NCI-H1436 treated with DMSO at 0.1 percent for 48 hours (cell line): ENCODE measurements at places on chromosomes 5 and 9.
A peak's percentile ranks its signal among the peaks of the same experiment; 100 is the strongest.

DNA sequence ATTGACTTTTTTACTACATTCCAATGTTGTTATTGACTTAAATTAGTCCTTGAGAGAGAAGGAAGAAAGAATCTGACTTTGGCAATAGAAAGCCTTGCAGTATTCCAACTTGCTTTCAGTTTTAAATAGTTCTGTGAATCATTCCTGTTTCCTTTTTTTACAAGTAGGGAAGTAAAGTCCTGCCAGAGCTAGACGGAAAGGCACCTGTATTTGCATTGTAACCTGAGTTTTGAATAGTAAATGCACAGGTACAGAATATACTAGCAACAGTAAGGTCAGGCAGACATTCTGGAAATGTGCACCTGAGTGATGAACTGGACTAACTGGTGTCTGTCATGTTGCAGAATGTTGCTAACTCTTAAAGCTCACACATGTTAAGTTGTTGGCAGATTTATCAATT is 100.9 kb downstream of the PRKACG start:
- no peak for DNase-seq

DNA sequence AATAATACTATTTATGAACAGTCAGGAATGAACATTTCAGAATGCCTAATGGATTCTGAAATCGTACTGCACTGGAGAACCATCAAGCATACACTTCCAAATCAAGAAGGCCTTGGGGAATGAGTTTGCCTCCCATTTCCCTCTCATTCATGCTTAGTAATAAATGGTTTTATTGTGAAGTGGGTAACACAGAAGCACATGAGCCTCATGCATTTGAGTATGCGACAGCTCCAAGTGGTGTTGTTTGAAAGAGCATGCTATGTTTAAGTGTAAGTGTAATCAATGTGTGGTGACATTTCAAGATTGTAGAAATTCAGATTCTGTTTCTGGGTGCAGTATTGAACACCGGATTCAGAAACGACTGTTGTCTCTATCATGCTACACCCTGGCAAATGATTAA is 60.0 kb downstream of the SGCD start:
- DNase-seq = peak; percentile 78

DNA sequence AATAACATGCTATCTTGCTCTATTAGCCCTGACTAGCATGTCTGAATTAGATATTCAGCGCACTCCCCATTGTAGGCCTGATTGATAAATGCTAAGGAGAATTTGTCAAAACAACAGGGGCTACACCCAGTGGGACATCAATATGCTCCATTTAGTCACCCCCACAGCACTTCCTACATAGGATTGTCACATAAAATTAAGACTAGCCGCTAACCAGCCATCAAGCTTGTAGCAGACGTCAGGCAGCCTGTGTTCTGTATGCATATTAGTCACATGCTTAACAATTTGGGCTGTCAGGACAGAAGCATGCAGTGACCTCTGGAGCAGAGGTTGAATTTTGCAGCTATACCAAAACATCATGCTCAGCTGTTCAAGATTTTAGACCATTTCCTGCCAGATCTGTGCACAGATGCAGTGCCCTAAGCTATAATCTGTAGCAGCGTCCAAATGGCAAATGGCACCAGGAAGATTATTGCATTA is 197.4 kb upstream of the ISL1 start:
- no peak for DNase-seq

GRCh38 chr5:174364676-174365075 is 319.2 kb downstream of the NSG2 start:
- DNase-seq = no peak

DNA sequence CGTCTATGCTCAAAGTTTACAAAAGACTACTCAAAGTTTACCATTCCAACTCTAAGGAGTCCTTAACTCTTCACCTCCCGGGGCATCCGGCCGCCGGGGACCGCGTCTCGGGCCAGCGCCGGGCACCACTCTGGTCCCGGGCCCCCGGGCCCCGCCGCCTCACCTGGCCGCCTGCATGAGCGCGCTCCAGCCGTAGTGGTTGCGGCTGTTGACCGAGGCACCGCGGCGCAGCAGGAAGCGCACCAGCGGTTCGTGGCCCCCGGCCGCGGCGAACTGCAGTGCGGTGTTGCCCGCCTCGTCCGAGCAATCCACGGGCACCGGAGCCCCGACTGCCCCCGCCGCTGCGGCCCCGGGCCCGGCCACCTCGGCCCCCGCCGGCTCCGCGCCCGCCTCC is 388 bp downstream of the ANKS6 start:
- no peak for DNase-seq

DNA sequence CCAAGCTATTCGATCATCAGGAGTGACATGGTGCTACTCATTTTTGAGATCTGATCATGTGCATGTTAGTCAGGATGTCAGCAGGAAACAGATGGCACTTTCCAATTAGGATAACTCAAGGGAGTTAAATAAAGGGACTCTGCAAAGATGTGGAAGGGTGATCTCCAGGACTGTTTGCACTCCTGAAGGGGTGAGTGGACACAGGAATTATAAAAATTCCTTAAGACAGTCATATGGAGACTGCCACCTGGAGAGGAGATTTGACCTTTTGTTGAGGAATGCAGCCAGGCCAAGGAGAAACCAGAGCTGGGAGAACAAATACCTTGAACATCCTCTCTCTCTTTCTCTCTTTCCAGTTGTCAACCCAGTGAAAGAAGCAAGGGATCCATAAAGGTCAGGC is 189.1 kb downstream of the GABRG2 start:
- DNase-seq = no peak

- no peak for DNase-seq
Measured at GRCh38 chr9:113737517-113738271, 138.4 kb upstream of the ZNF618 start.

DNA sequence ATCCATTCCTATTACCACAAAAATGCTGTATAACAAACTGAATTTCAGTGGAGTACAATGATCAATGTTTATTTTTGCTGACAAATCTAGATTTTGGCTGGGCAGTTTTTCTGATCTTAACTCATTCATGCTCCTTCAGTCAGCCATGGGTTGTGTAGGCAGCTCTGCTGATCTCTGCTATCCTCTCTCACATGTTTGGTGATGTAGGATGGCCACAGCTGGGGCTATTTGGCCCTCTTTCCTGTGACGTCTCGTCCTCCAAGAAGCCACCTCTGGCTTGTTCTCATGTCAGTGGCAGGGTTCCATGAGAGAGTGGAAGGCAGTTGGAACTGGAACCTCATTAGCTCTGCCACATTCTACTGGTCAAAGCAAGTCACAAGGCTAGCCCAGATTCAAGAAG is 8.9 kb downstream of the NLN start:
- DNase-seq = no peak

DNA sequence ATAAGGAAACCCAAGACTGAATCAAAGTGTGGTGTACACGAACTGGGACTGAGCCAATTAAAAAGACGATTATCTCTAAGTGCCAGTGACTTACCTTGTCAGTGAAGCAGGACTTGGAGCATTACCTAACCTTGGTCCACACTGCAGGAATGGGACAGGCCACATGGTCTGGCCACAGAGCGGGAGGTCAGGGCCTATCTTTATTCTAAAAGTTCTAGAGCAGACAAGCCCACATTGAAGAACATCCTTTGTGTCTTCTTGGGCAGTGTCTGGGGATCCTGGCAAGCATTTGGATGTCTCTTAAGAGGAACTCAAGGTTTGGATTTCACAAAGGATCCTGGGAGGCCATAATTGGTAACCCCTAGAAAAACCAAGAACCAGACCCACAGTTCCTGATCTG is 16.5 kb downstream of the SPRY4 start:
- no peak for DNase-seq

GRCh38 chr5:138905541-138905940 is 30.4 kb upstream of the LRRTM2 start:
- no peak for DNase-seq

GRCh38 chr5:130206686-130207085 is 302.4 kb downstream of the CHSY3 start:
- no peak for DNase-seq

DNA sequence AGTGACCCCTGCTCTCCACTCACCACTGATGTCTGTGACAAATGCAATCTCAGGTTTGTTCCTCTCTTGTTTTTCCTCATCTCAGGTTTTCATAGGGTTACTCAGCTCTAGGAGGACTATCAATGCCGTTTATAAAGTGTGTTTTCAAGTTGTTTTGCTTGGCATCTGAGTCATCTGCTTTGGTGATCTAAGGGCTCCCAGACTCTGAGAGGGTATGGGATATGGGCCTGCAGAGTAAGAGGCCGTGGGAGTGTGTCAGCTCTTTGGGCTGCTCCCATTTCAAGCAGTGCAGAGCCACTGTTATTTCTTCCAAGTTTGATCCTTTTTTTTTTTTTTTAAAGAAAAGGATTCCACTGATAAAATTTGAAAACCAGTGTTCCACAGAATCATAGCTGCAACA is 46.3 kb downstream of the NNT start:
- no peak for DNase-seq

DNA sequence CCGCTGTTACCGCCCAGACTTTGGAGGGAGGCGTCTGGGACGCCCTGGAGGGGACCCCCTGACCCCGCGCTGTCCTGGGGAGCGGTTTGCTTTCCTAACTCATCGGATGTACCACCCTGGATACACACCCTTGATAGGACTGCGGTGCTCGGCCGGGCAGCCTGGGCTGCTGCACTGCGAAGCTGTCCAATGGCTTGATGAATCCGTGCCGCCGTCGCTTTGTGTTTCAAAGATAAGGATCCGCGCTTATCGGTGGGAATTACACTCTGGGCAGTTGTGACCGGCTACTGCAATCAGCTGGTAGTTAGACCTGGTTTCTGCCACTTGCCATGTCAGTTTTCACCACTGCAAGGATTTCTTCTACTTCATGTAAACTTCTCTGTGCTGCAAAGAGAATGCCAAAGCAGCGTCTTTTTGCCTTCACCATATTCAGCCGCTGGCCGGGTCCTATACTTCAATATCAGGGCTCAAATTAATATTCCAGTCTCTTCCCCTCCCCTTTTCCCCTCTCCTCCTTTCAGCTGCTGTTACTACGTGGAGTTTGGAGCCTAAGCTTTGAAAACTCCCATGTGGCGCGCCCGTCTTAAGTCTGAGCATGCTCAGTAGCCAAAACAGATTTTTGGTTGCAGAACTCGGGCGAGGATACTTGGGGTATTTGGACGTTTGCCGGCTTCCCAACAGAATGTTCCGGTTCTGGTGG is 727 bp downstream of the SMAD5 start:
- DNase-seq = no peak

- no peak for DNase-seq
Measured at GRCh38 chr5:10538103-10538788, 25.6 kb upstream of the ANKRD33B start.
